T follicular helper cell (primary cell): ENCODE measurements at places on chromosomes 1 and 21.

- no peak for DNase-seq
These were observed 100.1 kb upstream of the IGSF21 start for GRCh38 chr1:18007391-18008041.

GRCh38 chr1:219783605-219784235 is 144.6 kb downstream of the SLC30A10 start:
- no peak for DNase-seq

GRCh38 chr1:110203021-110203661 is 7.0 kb upstream of the KCNC4 start:
- peak; percentile 66 for DNase-seq

- DNase-seq, result no peak
These were observed 128.1 kb downstream of the SIPA1L2 start for GRCh38 chr1:232501854-232502253.

GRCh38 chr1:226867461-226868054 is 2.9 kb upstream of the PSEN2 start:
- DNase-seq, result no peak

DNA sequence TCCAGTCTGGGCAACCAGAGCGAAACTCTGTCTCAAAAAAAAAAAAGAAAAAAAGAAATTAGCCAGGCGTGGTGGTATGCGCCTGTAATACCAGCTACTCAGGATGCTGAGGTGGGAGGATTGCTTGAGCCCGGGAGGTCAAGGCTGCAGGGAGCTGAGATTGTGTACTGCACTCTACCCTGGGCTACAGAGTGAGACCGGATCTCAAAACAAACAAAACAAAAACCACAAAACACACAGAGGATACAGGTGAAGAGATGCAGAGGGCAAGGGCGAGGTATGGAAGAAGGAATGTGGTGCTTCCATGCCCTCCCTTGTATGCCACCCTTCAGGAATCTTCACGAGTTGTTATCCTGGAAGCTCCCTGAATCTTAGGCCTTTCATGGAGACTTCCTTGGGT is 68.5 kb downstream of the NDUFS5 start:
- DNase-seq, result no peak

GRCh38 chr1:40384887-40385286 is 11.4 kb downstream of the SMAP2 start:
- no peak for DNase-seq

DNA sequence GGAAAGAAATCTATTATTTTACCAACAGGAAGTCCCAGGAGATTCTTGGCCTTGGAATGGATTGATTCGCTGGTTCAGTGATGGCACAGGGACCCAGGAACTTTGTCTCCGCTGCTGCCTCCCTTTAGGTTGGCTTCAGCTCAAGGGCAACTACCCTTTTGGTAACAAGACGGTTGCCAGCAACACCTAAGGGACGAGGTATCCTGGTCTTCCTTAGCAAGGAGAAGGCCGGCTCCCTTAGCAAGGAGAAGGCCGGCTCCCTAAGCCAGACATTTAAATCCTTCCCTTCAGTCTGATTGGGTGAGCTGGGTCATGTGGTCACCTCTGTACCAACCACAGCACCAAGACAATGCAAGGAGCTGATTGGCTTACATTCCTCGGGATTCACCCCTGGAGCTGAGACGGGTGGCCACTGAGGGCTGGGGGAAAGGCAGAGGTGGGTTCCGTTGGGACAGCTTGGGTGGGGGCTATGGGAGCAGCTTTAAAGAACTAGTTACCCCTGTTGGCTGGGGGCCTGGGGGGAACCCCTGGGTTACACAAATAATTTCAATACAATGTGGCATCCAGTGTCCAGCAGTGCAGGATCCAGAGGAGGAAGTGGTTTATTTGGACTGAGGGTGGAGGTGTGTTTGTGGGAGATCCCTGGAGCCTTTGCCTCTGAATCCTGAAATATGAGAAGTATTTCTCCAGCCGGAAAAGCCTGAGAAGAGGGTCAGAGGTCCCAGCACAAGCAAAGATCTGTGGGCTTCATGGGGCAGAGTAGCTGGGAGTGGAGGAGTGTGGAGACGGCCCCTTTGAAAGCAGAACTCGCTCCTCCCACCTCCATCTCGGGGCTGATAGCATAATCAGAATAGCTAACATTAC is 20.7 kb upstream of the CLIC4 start:
- DNase-seq, result no peak

GRCh38 chr1:12057940-12058687 is 5.0 kb upstream of the TNFRSF8 start:
- DNase-seq, result no peak

GRCh38 chr1:3545363-3546047 is 65.8 kb downstream of the MEGF6 start:
- DNase-seq, result no peak

DNA sequence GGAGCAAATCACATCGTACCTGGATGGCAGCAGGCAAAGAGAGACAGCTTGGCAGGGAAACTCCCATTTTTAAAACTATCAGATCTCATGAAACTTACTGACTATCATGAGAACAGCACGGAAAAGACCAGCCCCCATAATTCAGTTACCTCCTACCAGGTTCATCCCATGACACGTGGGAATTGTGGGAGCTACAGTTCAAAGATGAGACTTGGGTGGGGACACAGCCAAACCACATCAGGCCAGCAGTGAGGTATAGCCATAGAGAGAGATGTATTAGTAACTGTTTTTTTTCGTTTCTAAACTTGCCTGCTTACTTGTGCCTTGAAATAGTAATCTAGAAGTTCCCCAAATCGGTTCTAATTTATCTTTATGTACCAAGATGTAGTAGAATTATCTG is 48.9 kb downstream of the AK4 start:
- DNase-seq, result no peak

DNA sequence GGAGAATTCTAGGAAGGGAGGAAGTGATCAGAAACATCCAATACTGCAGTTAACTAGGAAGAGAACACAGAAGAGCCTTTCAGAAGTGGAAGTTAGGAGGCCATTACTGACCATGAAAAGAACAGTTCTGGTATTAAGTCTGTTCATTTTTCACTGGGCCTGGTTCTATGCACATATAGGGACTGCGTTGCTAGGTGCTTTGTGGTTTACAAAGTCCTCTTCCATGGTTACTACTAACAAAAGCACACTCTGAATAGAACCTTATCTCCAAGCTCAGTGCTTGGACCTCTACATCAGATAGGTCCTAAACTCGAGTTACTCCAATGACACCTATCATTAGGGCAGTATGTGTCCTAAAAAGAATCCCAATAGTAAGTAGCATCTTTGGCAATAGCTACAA is 75.4 kb downstream of the RPAP2 start:
- DNase-seq, result no peak

- no peak for DNase-seq
These were observed 3.3 kb downstream of the URB1 start for GRCh38 chr21:32389337-32390015.

GRCh38 chr1:59427155-59427554 is 130.3 kb downstream of the FGGY start:
- DNase-seq, result no peak

DNA sequence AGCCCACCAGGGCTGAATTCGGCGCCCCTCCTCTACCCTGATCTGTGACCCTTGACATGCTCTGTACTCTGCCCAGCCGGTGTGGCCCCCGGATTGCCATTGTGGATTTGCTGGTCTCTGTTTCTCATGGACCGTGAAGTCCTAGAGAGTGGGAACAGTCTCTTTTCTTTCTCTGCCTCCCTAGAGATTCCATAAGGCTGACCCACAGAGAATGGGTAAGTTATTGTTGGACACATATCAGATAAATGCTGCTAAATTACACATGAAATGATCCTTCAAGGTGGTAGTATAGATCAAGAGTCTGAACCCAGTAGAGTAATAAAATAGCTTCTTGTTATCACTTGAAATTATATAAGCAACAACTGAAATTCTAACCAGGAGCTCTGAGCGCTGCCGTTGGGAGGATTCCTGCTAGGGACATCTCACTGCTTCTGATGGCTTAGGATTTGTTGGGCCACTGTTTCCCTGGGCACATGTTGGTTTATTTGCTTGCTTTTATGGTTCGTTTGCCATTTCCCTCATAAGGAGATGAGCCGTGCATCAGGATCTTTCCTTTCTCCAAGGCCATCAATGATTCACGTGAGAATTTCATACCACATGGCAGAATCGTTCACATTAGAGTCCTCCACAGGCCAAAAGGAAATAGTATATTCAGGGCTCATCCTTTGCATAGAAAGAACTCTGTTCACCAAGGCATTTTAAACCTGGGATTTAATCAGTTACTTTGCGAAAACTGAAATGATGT is 111.9 kb downstream of the ZBTB18 start:
- no peak for DNase-seq

DNA sequence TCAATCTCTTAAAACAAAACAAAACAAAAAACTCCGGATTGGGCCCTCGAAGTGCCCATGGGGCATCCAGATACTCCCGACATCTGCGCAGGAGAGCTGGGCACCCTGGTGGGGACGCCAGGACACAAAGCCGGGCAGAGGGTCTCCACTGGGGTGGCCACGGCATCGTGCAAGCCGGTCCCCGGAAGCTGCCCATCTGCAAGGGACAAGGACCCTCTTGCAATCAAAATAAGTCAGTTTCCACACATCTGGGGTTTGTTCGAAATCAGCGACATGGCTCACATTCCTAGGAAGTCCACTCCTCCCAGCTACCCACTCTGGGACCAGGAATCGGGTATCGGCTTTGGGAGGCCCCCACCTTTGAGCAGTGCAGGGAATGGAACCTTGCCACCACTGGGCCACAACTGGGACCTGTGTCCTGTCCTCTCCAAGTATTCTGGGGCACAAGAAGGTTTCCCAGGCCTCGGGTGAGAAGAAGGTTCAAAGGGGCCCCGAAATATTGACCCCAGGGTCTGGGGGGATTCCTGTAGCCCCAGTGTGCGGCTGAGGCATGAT is 4.6 kb upstream of the PRDM16 start:
- DNase-seq, result no peak

- DNase-seq, result no peak
These were observed 613.5 kb downstream of the LMO4 start for GRCh38 chr1:87942165-87942564.

DNA sequence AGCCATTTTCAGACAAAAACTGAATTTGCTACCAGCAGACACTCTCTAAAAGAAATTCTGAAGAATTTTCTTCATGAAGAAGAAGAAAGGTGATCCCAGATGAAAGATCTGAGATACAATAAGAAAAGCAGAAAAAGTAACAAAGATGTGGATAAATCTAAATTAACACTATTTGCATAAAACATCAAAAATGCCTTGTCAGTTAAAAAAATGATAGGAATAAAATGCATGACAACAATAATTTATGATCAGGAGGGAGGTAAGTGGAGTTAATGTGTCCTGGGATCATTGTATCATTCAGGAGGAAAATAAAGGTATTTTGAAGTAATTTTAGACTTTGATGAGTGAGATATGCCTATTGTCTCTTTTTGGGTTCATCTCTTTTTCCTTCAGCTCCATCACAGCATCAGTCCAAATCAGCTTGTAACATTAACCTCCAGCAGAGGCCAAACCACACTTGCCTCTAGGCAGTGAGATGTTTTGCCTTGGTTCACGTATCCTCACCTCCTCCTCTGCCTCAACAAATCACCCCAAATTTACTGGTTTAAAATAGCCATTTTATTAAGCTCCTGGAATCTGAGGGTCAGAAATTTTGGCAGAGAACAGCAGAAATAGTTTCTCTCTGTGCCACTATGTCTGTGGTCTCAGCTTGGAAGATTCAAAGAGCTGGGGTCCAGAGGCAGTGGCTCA is 76.9 kb upstream of the HIVEP3 start:
- no peak for DNase-seq

DNA sequence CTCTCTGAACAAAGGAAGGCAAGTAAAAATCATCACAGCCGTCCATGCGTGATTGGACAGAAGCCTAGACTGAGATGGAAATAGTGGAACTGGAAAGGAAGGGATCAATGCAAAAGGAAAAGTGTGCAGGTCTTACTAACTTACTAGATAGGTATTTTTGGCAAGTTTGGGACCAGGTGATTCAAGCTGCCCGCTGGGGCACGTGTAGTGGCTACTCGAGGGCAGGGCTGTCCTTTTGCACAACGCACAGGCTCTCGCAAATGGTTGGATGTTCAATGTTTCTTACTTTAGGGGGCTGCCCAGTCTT is 566 bp upstream of the ALG6 start:
- DNase-seq, result no peak

DNA sequence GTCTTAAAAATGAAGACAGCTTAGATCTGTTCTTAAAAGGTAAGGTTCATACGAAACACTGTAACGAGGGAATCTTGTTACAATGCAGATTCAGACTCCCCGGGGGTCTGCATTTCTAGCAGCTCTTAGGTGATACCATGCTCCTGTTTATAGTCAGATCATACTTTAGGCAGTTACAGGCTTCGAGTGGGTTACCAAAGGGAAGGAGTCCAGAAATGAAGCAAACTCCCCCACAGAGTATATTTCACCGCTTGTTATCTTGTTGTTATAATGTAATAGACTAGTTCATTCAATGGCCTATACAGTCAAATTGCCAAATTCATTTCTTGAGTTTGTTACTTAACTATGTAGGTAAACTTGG is 601.1 kb downstream of the USP25 start:
- DNase-seq, result no peak

DNA sequence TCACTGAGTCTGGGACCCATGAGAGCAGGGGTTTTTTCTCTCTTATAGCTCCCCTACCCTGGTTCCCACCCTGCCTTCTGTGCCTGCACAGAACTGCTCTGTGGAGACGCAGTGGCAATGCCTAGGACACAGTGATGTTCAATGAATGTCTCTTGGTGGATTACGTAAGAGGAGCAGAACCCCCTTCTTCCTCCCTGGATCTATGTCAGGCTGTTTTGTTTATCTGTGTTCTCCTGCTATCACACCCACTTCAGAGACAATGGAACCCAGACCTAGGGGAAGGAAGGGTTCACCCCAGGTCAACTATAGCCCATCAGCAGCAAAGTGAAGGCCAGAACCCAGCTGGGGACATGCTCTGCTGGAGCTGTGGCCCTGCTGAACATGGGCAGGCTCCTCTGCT is 2.0 kb downstream of the HPCAL4 start:
- no peak for DNase-seq

- DNase-seq, result no peak
These were observed 112.2 kb downstream of the ITSN1 start for GRCh38 chr21:33754481-33754880.
